Aortic smooth muscle cell (primary cell): ENCODE measurements at places on chromosomes 11 and 22. TPM values are rescaled to one million over a fixed set of nuclear protein-coding genes. Genes with fewer than 3 reads are reported as not detected.

Gene RCOR2
- 1.1 and 2.0 TPM in 2 replicates for total RNA-seq

Gene GAB4
- not detected in 2 replicates for total RNA-seq

Gene TEX54
- not detected in 2 replicates for total RNA-seq

Gene GTSE1
- total RNA-seq = 3.3 and 5.4 TPM in 2 replicates

Gene POU2AF3
- total RNA-seq = not detected in 2 replicates

Gene APOBEC3A
- not detected in 2 replicates for total RNA-seq

Gene CRYAB
- 25.2 and 45.1 TPM in 2 replicates for total RNA-seq

Gene MAPK11
- 3.7 and 4.4 TPM in 2 replicates for total RNA-seq

Gene MIEF1
- 14.7 and 17.3 TPM in 2 replicates for total RNA-seq

Gene GAS2
- 0.75 and 2.0 TPM in 2 replicates for total RNA-seq

Gene NF2
- 65.0 and 66.1 TPM in 2 replicates for total RNA-seq

Gene PHLDA2
- 5.7 and 12.6 TPM in 2 replicates for total RNA-seq
